CD4-positive, alpha-beta T cell treated with Interleukin-15 for 1 hour (primary cell): ENCODE measurements at places on chromosomes 5 and 9.
A peak's percentile ranks its signal among the peaks of the same experiment; 100 is the strongest.

- DNase-seq: no peak
These were observed 54.0 kb upstream of the CXCL14 start for GRCh38 chr5:135632798-135633197.

DNA sequence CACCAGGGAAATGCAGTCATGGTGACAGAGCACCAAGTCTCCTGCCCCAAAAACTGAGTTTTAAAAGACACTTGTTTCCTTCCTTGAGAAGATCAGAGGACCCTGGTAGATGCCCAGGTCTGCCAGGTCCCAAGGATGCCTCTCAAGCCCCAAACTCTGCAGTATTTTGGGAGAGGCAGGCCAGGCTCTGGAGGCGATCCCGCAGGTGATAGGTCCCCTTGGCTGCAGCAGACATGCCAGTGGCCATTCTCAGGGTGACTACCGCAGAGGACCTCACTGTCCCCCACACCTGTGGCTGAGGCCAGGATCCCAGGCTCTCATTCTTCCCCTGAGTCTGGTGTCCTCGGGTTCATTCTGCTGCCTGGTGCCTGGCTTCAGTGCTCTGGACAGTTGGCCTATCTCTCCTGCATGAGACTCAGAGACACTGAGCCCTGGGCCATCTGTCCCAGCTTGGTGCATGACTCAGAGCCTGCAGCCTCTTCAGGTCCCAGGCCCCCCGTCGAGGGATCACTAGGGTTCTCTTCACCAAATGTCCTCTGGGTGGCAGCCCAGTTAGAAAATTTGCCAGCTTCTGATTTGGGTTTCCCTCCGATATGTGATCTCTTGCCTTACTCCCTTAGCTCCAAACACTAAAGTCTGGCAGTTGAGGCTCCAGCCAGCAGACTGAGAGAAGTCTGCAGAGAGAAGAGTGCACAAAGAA lies 59.7 kb upstream of the GARNL3 start:
- no peak for DNase-seq

- no peak for DNase-seq
These were observed 78.5 kb upstream of the SPATA31D4 start for GRCh38 chr9:81849631-81850259.

DNA sequence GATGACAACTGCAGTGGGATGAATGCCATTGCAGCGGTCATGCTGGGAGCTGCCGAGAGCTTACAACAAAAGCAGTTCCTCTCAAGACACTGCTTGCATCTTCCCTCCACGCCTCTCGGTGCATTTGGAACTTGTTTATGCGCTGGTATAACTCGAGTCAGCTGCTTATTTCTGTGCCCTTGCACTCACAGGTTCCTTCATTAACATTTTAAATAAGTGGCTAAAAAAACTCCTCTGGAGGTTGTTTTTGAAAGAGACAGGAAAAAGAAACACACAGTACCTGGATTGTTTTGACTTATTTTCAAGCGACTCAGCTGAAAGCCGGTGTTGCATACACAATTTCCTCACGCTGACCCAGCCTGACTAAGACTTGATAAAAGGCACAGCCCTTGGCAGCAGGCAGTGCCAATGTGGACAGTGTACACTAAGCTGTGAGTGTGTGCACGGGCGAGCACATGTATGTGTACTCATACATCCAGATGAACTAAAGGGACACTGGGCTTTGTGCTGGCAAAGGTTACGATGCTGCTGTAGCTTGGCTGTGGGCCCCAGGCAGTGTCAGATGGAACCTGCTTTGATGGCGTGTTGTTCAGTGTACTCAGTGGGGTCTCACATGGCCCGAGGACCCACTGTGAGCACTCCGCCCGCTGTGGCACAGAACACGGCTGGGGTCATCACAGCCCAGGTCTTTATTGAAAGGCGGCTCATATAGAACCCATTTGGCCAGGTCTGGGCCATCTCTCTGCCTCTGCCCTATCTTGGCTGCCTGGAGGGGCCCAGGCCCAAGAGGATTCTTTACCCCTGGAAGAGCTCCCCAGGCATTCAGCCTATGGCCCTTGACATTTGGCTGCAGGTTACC lies 92.3 kb downstream of the ANKRD33B start:
- no peak for DNase-seq

GRCh38 chr5:83050723-83051340 lies 26.4 kb downstream of the TMEM167A start:
- no peak for DNase-seq

- DNase-seq: no peak
These were observed 784 bp downstream of the NLN start for GRCh38 chr5:65722575-65723403.

DNA sequence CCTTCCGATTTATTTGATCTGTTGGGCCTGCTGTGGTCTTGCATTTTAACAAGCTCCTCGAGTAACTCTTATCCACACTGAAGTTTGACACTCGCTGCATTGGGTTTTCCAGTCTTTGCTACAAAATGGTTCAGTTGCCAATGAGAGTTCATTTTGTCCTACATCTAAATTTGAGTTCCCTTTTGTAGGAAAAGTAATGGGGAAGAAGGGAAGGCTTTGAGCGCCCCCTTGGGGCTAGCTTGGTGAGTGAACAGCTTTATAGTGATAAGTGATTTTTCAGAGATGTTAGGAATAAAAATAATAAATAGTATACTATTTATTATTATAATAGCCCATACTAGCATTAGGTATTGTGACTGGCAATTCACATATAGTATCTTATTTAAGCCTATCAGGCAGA lies 89.9 kb upstream of the GNAQ start:
- DNase-seq: peak; percentile 63

DNA sequence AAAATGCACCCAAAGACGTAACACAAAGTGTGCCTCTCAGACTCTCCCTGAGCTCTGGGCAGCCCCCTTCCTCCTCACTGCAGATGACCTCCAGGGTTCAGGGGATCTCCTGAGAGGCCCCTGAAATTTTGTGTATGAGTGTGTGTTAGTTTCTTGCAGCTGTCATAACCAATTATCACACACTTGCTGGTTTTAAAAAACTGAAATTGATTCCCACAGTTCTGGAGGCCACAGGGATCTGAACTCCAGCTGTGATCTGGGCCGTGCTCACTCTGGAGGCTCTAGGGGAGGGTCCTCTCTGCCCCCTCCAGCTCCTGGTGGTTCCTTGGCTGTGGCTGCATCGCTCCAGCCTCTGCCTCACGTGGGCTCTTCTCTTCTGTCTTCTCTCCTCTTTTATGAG lies 58.8 kb downstream of the OLFM1 start:
- no peak for DNase-seq

DNA sequence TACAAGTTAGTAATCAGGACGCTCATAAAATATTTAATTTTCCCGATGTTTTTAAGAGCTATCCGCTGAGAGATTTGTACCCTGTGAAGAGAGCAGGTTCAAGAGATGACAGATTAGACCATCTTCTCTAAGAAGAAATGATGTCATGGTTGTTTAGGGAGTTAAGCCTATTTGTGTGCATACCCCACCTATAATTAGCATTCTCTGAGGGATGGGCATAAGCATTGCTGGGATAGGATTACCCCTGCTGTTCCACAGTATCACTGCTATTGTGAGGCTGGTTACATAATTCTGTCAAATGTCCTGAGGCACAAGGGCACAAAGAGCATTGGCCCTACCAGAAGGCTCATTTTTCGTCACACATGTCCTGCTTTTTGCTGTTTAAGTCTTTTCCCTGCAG lies 687.0 kb downstream of the CETN3 start:
- no peak for DNase-seq

- DNase-seq: no peak
These were observed 20.4 kb downstream of the ATP6V0E1 start for GRCh38 chr5:173004013-173004412.
